ENCODE measurements at places on chromosomes 7 and 10.

DNA sequence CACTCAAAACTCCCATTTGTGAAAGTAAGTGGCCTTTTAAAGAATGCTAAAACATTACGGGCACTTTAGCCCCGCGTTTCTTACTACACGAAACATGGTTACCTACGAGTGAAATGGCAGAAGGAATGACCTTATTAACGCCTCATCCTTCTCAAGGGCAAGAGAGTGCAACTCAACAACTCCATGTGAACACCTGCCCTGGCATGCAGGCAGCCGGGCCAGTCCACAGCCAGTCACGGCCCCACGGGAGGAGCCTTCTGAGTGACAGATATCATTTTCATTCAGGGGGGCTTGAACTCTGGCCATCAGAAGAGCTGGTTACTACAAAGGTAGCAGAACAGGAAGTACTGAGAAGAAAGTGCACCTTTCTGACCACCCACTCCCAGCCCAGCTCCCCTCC, 236.1 kb downstream of the PTPRN2 start:
- DNase-seq, result no peak

GRCh38 chr10:102413053-102413705, 5.4 kb downstream of the PSD start:
- DNase-seq, result no peak

DNA sequence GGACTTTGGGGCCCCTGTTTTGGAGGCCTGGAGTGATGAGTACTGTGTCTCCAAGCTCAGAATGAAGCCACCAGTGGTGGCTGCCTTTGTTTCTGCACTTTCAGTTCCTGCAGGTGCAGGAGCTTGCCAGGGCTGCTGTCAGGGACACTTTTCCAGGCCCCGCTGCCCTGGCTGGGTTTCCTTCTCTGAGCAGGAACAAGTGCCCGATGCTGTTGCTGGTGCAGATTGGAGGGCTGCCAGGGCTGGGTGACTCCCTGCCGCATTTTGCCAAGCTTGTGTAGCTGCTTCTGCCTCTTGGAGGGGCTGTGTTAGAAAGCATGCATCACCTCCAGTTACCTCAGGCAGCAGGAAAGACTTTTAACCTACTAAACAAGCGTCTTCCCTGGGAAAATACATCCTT, 211.1 kb downstream of the MGMT start:
- no peak for DNase-seq

DNA sequence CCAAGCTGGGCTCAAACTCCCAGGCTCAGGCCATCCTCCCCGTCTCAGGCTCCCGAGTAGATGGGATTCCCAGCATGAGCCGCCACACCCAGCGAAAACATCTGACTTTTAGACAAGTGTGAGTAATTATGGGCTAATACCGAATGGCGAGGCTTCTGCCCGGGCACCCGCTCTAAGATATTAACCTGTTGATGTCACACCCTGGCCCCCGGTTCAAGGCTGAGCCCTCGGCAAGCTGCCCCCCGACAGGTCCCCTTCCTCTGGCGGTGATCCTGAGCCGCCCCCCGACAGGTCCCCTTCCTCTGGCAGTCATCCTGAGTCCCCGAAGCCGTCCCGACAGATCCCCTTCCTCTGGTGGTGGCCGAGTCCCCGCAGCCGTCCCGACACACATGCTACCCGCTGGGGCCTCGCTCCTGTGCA, 5.2 kb downstream of the PSMG3 start:
- no peak for DNase-seq
